NCI-H1417 (cell line): ENCODE measurements at places on chromosomes 12 and 14.

- no peak for DNase-seq
Observed at GRCh38 chr12:47616440-47616839, 89.4 kb downstream of the RPAP3 start.

- DNase-seq, result no peak
Observed at GRCh38 chr12:131239384-131240094, 285.8 kb downstream of the ADGRD1 start.

- no peak for DNase-seq
Observed at GRCh38 chr12:104958805-104959334, 780 bp upstream of the SLC41A2 start.

GRCh38 chr14:97196336-97196735, 399.2 kb downstream of the VRK1 start:
- no peak for DNase-seq

GRCh38 chr12:2082321-2082720, 29.5 kb downstream of the CACNA1C start:
- DNase-seq, result peak; percentile 85

GRCh38 chr14:33914676-33915516, 36.0 kb downstream of the EGLN3 start:
- no peak for DNase-seq

- no peak for DNase-seq
Observed at GRCh38 chr12:674272-674781, 11.1 kb upstream of the NINJ2 start.

GRCh38 chr12:40646911-40647310, 45.3 kb upstream of the CNTN1 start:
- no peak for DNase-seq

GRCh38 chr12:92342574-92342973, 196.9 kb upstream of the BTG1 start:
- DNase-seq, result no peak

DNA sequence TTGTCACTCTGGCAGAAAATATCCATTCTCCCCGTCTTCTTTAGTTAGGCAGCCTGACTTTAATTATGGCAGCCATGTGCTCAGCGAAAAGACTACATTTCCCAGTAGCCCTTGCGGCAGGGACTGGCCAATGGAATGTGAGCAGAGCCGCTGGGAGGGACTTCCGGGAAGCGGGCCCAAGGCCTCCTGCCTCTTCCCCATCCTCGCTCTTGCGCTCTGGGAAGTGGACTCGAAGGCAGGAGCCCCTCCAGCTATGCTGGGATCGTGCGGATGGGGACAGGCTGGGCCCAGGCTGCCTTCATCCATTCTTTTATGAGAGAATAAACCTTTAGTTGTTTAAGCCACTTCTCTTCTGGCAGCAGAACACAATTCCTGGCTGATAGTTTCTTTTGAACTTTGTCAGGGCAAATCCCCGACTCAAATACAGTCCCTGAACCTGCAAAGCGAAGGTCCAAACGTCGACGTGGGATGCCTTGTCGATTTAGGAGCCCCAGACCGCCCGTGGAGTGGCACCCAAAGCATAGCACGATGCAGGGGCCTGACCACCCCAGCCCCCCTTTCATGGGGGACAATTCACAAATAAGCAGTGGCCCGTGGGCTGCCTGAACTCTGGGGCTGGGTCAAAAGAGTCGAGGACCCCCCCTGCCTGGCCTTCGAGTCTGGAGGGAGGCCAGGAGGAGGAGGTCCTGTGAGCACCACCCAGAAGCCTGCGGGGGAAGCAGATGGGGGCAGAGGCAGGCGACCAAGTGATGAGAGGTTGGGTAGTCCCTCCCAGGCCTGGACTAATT, 15.6 kb upstream of the LRTM2 start:
- peak; percentile 79 for DNase-seq

GRCh38 chr12:11755302-11755930, 105.9 kb downstream of the ETV6 start:
- no peak for DNase-seq

DNA sequence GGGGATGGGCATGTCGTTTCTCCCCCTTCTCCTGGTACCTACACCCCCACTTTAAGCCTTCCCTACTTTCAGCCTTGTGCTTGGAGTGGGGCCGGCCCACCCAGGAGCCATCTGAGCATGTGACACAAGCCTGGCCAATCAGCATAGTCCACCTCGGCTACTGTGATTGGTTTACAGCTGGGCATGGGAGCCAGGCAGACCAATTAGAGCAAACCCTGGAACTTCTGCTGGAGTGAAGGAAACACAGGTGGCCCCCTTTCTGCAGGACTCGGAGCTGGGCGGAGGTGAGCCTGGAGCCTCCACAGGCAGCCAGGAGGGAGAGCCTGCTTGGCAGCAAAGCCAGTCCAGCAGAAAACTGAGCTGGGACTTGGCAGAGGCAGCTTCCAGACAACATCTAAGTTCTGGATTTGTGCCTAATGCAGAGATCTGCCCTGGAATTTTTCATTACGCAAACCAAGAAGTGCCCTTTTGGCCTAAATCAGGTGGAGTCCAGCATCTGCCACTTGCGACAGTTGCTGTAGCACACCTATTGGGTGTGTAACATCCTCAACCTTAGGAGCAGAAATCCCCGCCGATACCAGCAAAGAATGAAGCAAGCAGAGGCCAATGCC, 59.5 kb downstream of the SCARB1 start:
- DNase-seq, result no peak

DNA sequence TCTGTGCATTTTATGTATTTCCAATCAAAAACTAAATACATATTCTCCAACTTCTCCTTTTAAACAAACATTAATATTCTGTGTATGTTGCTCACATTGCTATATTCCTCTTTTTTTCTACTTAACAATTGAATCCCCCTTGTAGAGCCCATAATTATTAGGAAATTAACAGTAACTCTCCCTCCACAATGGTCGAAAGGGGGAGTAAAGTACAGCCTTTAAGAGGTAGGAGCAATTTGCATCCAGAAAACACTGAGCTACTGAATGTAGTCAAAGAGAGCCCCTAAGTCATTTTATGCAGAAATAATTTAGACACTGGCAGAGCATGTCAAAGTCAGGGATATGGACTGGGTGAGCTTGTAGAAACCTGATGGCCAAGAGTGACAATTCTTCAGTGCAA, 57.2 kb upstream of the SCN8A start:
- DNase-seq, result peak; percentile 12

DNA sequence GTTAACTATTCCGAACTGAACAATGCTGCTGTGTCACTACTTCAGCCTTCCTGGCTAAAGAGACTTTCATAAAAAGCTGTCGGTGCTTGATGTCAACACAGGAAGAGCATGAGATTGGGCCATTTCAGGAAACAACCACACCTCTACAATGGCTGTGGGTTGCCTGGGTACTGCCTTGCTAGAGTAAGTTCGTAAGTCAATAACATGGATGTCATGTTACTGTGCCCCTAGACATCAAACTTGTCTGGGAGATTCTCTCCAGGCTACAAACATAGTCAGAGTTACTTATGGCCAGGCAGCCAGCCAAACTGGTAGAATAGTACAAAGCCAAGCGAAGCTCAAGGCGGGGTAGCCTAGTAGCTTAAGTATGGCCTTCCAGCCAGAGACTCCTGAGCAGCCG, 23.1 kb downstream of the MAX start:
- no peak for DNase-seq

DNA sequence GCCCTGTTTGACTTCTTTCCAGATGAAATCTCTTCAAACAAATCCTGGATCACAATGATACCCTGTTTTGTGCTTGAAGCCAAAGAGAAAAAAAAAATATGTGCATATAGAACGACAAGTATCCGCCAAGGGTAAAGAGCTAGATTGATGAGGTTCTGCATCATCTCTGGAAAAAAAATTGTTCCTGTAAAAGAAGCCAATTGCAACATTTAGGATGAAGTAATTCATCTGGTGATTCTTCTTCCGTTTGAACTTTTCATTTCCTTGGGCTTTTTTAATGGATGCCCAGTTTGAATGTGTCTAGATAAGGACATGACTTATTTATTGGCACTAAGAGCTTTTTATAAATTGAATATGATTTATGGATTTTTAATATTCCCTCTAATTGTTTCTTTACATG, 38.1 kb upstream of the NPAS3 start:
- no peak for DNase-seq

- no peak for DNase-seq
Observed at GRCh38 chr12:116962197-116962596, 51.4 kb downstream of the FBXW8 start.

- no peak for DNase-seq
Observed at GRCh38 chr12:119075918-119076317, 94.6 kb downstream of the SRRM4 start.

DNA sequence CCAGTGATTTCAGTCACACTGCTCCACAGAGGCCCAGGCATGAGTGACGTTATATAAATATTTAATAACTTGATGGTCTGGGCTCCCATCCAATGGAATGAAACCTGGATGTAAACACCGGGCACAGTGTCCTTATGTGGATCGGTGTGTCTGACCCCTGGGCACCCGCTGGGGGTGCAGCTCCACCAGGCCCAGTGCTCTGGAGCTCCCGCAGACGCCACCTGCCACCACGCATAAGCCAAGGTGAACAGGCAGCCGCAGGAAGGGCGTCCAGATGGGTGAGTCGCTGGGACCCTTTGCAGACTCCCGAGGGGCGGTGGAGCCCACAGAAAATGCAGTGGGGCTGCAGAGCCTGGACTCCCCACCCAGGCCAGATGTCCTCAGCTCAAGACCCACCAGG, 121.6 kb downstream of the SCARB1 start:
- no peak for DNase-seq

GRCh38 chr12:93738199-93739058, 61.3 kb downstream of the CRADD start:
- no peak for DNase-seq

DNA sequence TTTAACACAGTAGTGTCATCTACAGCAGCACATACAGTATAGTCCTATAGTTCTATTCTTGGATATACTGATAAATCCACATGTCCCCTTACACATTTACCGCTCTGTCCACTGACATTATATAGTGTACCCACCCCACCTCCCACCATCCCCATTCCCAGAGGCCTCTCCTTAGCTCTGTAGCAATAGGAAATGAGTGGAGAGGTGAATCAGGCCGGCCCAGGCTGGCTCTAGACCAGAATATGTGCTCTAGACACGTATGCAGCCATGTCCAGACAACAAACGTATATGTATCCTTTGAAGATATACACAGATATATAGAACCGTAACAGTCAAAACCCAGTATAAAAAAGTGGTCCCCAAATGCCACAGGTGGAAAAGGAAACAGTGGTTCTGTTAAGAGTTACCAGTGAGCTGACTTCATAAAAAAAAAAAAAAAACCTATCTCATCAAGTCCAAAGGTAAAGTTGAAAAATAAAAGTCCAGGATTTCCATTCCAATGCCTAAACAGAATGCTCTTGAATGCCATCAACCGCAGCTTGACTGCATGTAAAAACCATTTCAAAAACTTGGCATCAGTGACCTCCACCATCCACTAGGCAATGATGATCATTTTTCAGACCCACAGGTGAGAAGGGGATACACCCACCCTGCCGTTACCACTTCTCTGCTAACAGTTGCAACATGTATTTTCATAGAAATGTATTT, 16.7 kb downstream of the EGLN3 start:
- no peak for DNase-seq

DNA sequence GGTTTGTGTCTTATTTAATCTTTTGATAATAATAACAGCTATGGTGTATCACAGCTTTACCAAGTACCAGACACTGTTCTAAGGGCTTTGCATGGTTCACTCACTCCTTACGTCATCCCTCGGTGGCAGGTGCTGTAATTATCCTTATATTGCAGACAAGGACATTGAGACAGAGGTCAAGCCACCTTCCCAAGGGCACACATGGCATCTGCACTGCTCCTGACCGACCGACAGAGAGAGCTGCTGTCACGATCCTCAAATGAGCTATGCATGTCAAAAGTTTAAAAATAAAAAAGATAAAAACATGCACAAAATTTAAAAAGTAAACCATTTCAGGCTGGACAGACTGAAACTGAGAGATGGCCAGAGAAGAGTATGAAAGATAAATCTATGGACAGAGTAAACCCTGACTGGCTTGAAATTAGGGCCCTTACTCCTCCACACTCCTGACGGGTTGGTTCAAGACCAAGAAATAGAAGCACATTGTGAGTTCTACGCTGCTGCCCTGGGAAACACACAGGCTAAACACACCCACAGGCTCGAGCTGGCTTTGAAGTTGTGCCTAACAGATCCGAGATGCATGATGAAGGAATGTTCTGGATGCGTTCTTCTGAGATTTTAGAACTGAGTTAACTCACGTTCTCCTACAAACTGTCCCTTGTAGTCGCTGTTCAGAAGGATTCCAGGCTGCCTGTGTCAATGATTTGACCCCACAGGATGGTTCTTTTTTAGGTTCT, 268.7 kb downstream of the ZFP36L1 start:
- DNase-seq, result no peak

- DNase-seq, result no peak
Observed at GRCh38 chr14:102750376-102750775, 26.9 kb upstream of the TRAF3 start.

- peak; percentile 84 for DNase-seq
Observed at GRCh38 chr12:7108796-7109571, at the start of gene C1RL. Gene C1RL, minus strand, starts transcription at chr12:7109214. Its CDS starts 34 bp downstream, at chr12:7109180.

- DNase-seq, result peak; percentile 9
Observed at GRCh38 chr12:47417121-47417520, 288.7 kb downstream of the RPAP3 start.
